ENCODE measurements at places on chromosomes 5 and 9.

GRCh38 chr5:133996683-133997252 lies 8.0 kb downstream of the VDAC1 start:
- no peak for DNase-seq

DNA sequence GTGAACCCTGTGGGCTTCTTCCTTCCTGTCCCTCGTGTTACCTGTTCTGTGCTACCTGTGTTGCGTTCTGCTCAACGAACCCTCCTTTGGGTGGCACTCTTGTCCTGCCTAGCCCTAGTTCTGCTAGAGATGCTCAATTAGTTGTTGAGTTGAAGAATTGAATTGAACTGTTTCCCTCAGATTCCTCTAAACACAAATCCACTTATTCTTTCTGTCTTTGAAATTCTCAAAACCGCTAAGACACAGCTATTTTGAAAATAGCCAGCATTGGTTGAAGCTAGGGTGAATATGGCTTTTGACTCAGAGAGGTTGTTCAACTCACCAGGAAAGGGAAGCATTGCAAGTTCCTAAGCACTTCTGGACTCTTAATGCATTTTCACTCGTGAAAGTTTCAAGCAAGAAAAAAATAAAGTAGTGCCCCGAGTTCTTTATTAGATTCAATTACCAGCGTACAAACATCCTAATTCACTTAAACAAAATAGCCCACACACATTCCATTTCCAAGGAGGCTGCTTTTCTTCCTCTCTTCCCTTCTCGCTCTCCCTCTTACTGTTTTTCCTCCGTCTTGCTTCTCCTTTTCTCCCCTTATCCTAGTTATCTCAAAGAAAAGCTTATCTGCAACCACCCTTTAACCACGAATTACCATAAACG lies 642 bp upstream of the ITGA1 start:
- DNase-seq: no peak

DNA sequence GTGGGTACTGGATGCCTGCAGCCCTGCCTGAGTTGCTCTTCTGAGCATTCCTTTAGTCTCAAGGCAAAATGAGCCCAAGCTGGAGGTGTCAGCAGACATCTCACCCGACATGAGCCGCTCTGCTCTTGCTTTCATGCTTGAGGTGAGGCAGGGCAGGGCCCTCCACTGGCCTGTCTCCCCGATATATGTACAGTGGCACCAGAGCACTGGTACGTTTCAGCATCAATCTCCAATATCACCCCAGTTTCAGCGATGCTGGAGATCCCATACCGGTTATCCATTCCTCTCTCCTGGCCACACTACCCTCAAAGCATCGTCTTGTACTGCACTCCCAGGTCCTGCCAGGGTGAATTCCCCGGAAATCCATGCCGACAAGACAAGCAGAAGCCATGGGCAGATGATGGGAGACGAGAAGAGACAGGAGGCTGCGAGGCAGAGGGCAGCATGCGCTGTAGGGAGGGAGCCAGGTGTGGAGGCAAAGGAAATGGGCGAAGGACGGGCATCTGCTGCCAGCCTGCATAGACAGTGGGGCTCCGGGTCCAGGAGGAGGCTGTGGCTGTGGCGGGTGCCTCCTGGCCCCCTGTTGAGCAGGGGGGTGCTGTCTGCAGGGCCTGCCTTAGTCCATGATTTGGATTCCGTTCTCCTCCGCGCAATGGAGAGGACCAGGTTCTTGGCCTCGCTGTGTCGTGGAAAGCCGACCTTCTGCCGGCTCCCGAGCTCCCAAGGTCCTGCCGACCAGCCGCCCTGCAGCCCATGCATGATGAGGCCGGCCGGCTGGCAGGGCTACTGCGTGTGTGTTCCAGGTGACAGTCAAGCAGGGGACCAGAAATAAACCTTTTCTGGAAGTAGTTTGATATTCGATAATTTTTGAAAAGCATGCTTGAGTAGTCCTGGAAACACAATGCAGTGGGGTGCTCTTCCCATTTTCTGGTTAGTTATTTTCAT lies 152.2 kb upstream of the IRX2 start:
- DNase-seq: no peak

DNA sequence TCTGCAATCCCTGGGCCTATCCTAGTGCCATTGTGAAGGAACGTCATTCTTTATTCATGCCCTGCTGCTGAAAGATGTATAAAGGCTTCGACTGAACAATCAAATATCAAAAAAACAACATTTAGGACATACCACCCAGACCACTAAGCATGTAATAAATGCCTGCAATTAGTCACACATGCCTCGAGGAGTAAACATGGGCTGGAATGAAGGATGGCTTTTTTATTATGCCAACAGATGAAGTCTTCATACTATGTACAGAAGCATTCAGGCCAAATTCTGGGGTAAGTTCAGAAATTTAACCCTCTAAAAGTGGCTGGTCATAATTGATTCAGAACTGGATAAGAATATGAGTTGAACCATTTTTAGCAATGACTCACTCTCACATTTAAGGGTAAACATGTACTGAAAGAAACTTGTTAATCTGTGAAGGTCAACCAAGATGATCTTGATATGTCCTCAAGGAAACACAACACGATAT lies 38.1 kb downstream of the FAM240B start:
- DNase-seq: no peak

GRCh38 chr9:135134268-135135022 lies 47.0 kb downstream of the OLFM1 start:
- DNase-seq: no peak

Data from stimulated activated CD8-positive, alpha-beta memory T cell treated with anti-CD3 and anti-CD28 coated beads, Interleukin-4, amount 100 ng/mL, for 4 hours (primary cell).